ENCODE measurements at places on chromosomes 13 and 19. TPM values are rescaled to one million over a fixed set of nuclear protein-coding genes. Genes with fewer than 3 reads are reported as not detected.

DNA sequence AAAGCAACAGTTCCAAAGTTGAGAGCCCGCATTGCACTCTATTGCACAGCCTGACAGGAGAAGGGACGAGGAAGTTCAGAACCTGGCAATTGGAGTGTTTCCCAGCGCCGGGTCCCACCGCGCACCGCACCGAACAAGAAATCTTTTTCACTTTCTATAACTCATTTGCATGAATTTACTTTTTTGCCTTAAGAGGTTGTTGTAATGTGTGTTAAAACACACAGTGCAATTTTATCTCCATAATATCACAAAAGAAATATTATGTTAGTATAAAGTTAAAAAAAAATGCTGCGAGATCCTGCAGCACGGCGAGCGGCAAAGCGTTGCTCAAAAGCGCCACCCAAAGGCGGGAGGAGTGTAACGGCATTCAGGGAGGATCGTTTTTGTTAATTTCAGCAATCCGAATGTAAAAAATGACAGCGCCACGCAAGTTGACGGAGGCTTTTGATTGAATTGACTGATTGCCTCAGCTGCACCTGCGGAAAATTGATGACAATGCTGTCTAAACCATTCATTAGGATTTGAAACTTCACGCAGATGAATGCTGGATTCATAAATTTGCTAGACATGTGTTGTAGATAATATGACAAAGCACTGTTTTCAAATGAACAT is 303.6 kb upstream of the ZNF507 start:
- H3K27ac ChIP-seq = no peak overlapping the region
- H3K4me1 ChIP-seq = no peaks in the 10 kb centered on the region
- H3K4me3 ChIP-seq = peak overlapping the region; percentile 26
- peaks cover 59% of the 10 kb centered on the region for H3K27me3 ChIP-seq
- DNase-seq = peak; percentile 27
- H3K36me3 ChIP-seq = no peaks in the 10 kb centered on the region

DNA sequence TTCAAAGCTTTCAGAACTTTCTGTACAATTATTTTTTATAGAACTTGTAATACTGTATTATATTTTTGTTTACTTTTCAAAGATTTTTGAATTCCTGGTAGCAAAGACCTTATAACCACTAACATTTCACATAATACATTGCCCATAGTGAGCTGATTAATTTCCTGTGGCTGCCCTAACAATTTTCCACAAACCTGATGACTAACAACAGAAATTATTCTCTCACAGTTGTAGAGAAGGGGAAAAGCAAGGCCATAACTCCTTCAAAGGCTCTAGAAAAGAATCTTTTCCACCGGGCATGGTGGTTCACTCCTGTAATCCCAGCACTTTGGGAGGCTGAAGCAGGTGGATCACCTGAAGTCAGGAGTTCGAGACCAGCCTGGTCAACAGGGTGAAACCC is 19.1 kb downstream of the KLF12 start:
- H3K27me3 ChIP-seq = no peaks in the 10 kb centered on the region
- DNase-seq = no peak
- no peak overlapping the region for H3K4me3 ChIP-seq
- H3K36me3 ChIP-seq = no peaks in the 10 kb centered on the region
- no peak overlapping the region for H3K27ac ChIP-seq
- peaks cover 20% of the 10 kb centered on the region for H3K4me1 ChIP-seq

DNA sequence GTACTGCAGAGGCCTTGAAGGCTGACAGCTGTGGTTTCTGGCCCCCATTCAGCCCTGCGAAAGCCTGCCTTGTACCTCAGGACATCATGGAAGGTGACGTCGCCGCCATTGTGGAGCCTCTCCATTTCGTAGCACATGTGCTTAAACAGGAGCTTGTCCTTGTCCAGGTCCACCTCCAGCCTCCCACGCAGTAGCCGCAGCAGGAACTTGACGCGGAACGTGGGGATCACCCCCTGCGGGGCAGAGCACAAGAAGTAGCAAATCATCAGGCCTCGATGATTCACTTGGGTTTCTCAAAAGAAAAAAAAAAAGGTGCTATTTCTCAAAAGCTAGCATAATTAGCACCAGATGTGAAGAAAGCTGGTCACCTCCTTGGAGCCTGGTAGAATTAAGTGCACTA is 351.0 kb downstream of the NALCN start:
- no peaks in the 10 kb centered on the region for H3K36me3 ChIP-seq
- DNase-seq = no peak
- no peak overlapping the region for H3K4me3 ChIP-seq

The ZNF229 gene
- 6.0 TPM for total RNA-seq

- H3K4me3 ChIP-seq = no peak overlapping the region
- H3K27me3 ChIP-seq = no peaks in the 10 kb centered on the region
- no peak overlapping the region for H3K27ac ChIP-seq
- peak; percentile 67 for DNase-seq
- H3K36me3 ChIP-seq = no peaks in the 10 kb centered on the region
Measured at GRCh38 chr13:94825507-94825906, 113.2 kb upstream of the SOX21 start.

The CCDC106 gene
- total RNA-seq = 17.1 TPM

DNA sequence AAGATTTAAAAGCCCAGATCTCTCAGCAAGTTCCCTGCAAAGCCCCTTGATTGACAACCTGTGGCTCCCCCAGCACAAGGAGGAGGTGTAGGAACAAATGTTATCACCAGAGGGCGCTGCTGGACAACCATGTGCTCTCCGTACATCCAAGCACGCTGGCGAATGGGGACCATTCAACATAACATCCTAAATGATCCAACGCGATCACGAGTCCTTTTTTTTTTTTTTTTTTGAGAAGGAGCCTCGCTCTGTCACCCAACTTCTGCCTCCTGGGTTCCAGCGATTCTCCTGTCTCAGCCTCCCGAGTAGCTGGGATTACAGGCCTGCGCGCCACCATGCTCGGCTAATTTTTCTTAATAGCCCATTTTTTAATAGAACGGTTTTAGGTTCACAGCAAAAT is 52.0 kb downstream of the NWD1 start:
- no peak overlapping the region for H3K27ac ChIP-seq
- DNase-seq = peak; percentile 80
- H3K27me3 ChIP-seq = no peaks in the 10 kb centered on the region
- no peak overlapping the region for H3K4me3 ChIP-seq
- H3K36me3 ChIP-seq = no peaks in the 10 kb centered on the region
- H3K4me1 ChIP-seq = no peaks in the 10 kb centered on the region

The RGL3 gene
- 3.6 TPM for total RNA-seq

The S1PR5 gene
- 0.77 TPM for total RNA-seq

GRCh38 chr13:83057119-83057518 is 825.2 kb downstream of the SLITRK1 start:
- no peaks in the 10 kb centered on the region for H3K27me3 ChIP-seq
- no peak overlapping the region for H3K27ac ChIP-seq
- no peaks in the 10 kb centered on the region for H3K4me1 ChIP-seq
- no peak overlapping the region for H3K4me3 ChIP-seq
- DNase-seq = no peak
- no peaks in the 10 kb centered on the region for H3K36me3 ChIP-seq

DNA sequence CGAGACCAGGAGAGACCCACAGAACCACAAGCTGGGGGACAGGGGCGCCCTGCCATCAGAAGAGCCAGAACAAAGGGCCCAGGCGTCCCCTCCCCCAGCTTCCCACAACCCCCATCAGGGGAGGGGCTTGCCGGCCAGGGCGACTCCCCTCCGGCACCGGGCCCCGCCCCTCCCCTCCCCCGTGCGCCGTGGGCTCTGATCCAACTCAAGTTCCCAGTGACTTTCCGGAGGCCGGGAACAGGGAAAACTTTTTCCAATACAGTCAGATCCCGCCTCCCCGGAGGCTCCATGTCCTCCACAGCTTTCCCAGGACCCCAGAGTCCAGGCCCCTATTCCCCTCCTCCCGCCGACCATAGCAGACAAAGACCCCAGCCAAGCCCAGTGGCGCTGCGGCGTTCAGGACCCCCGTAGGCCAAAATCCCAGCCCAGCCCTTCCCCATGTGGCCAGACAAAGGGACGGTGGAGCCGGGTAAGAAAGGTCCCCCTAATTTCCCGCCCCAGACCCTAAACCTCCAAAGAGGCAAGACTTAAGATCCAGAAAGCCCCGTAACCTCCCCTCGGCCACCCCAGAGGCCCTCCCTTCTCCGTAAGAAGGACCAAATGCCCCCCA is 673 bp downstream of the TEAD2 start:
- H3K27me3 ChIP-seq = no peaks in the 10 kb centered on the region
- H3K27ac ChIP-seq = peak overlapping the region; percentile 99
- peak; percentile 89 for DNase-seq
- H3K4me3 ChIP-seq = peak overlapping the region; percentile 82
- H3K36me3 ChIP-seq = peaks cover 26% of the 10 kb centered on the region
- peaks cover 29% of the 10 kb centered on the region for H3K4me1 ChIP-seq

DNA sequence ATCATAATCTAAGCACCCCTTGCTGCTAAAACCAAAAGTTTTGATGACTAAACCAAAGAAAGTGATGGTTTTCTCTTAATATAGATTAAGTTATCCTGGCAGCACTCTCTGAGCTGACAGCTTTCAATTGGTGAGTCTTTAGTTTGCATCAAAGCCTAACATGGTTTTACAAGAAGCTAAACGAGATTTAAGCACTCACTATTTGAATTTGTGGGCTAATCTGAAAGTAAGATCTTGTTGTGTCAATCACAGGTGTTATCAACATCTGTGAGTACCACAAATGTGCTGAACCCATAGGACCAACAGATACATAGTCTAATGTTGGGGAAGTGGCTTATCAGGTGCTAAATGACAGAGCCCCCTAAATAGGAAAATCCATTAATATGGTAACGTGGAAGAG is 223.9 kb downstream of the LHFPL6 start:
- H3K4me3 ChIP-seq = no peak overlapping the region
- H3K27me3 ChIP-seq = no peaks in the 10 kb centered on the region
- H3K27ac ChIP-seq = no peak overlapping the region
- DNase-seq = no peak
- H3K36me3 ChIP-seq = no peaks in the 10 kb centered on the region

DNA sequence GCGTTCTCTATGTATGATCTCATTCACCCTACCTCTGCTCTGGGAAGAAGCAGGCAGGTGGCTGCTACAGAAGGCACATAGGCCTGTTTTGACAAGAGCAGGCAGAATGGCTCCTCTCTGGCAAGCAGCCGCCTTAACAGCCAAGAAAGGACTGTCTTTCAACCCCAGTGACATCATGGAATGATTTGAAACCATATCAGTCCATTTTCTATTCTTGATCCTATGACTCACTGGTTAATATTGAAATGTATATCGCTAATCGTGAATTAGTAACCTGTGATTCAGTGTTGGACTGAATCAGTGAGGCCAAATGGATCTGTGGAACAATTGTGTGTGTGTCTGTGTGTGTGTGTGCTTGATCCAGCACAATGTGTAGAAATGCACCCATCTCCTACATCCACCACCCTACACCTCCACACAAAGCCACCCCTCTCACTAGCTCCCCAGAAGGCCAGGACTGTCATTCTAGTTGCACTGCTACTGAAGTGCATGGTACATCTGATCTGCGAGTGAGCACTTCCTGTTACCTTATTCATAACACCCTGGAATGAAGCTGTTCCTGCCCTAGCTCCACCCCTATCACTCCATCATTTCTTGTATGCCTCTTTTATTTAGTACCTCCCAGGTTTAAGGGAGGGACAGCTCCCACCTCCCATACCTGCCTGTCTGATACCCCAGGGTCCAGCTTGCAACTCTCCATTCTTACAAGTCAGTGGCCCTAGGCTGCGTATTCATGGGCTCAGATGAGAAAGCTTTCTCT is 460.0 kb downstream of the FOXO1 start:
- no peaks in the 10 kb centered on the region for H3K27me3 ChIP-seq
- H3K4me3 ChIP-seq = no peak overlapping the region
- no peaks in the 10 kb centered on the region for H3K36me3 ChIP-seq
- DNase-seq = no peak
- peak overlapping the region; percentile 82 for H3K27ac ChIP-seq
- H3K4me1 ChIP-seq = peaks cover 14% of the 10 kb centered on the region

The MBD3L2 gene
- total RNA-seq = not detected

The ERFL gene
- total RNA-seq = 0.12 TPM

GRCh38 chr19:55495646-55496349 is 7.6 kb downstream of the SSC5D start:
- no peak for DNase-seq
- peak overlapping the region; percentile 96 for H3K27ac ChIP-seq
- H3K27me3 ChIP-seq = peaks cover 25% of the 10 kb centered on the region
- peaks cover 10% of the 10 kb centered on the region for H3K4me1 ChIP-seq

The SIGLEC6 gene
- not detected for total RNA-seq

The MRPL4 gene
- total RNA-seq = 73.7 TPM

The TLE6 gene
- 0.37 TPM for total RNA-seq

GRCh38 chr19:14775869-14776586 is 2.3 kb downstream of the ADGRE2 start:
- no peak overlapping the region for H3K27ac ChIP-seq
- H3K4me1 ChIP-seq = no peaks in the 10 kb centered on the region
- peak overlapping the region; percentile 10 for H3K4me3 ChIP-seq

The FPR2 gene
- total RNA-seq = 5.8 TPM

GRCh38 chr13:46961719-46962118 is 64.9 kb upstream of the HTR2A start:
- H3K4me1 ChIP-seq = no peaks in the 10 kb centered on the region
- no peaks in the 10 kb centered on the region for H3K36me3 ChIP-seq
- H3K4me3 ChIP-seq = no peak overlapping the region
- H3K27ac ChIP-seq = no peak overlapping the region

DNA sequence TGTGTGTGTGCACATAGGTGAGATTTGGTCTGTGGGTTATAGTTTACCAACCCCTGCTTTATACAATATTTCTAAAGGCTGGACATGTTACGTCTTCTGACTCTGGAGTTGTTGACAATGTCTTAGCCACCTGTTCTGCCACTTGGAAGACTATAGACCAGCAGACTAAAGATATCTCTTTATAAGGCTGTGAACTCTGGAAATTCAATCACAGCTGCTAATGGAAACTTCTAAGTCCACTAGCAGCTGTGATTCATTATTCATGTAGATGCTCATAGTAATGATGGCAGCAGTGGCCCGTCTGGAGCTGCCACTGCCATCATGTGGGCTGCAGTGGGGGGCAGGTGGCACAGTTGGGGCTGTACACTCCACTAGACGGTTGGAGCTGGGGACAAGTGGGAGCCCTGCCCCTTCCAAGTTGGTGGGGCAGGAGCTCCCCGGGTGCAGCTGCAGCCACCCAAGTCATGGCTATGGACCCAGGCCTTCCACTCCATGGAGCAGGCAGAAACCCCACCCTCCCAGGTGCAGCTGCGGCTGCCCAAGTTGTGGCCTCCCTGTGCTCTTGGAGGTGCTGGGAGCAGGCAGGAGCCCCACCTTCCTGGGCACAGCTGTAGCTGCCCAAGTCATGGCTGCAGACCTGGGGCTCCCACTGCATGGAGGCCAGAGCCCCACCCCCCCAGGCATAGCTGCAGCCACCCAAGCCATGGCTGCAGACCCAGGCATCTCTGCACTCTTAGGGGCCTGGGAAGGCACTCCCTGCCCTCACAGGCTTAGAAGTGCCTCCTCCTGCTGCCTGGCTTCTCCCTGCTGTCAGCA is 8.8 kb downstream of the IGFL4 start:
- H3K27ac ChIP-seq = no peak overlapping the region
- H3K4me3 ChIP-seq = no peak overlapping the region
- peaks cover 29% of the 10 kb centered on the region for H3K27me3 ChIP-seq

- DNase-seq = no peak
- H3K27ac ChIP-seq = no peak overlapping the region
- no peaks in the 10 kb centered on the region for H3K36me3 ChIP-seq
- no peaks in the 10 kb centered on the region for H3K4me1 ChIP-seq
- H3K27me3 ChIP-seq = no peaks in the 10 kb centered on the region
Measured at GRCh38 chr13:72437458-72437857, 290.0 kb downstream of the MZT1 start.

- no peaks in the 10 kb centered on the region for H3K4me1 ChIP-seq
- no peak overlapping the region for H3K4me3 ChIP-seq
- H3K36me3 ChIP-seq = no peaks in the 10 kb centered on the region
- no peaks in the 10 kb centered on the region for H3K27me3 ChIP-seq
- no peak for DNase-seq
Measured at GRCh38 chr19:57141699-57142098, 3.3 kb downstream of the ZIM3 start.

The ZNF154 gene
- total RNA-seq = 4.3 TPM

The NCCRP1 gene
- total RNA-seq = not detected
